Left kidney (tissue), 8 donors: ENCODE measurements at places on chromosomes 4 and X. TPM values are rescaled to one million over a fixed set of nuclear protein-coding genes. Genes with fewer than 3 reads are reported as not detected.

DNA sequence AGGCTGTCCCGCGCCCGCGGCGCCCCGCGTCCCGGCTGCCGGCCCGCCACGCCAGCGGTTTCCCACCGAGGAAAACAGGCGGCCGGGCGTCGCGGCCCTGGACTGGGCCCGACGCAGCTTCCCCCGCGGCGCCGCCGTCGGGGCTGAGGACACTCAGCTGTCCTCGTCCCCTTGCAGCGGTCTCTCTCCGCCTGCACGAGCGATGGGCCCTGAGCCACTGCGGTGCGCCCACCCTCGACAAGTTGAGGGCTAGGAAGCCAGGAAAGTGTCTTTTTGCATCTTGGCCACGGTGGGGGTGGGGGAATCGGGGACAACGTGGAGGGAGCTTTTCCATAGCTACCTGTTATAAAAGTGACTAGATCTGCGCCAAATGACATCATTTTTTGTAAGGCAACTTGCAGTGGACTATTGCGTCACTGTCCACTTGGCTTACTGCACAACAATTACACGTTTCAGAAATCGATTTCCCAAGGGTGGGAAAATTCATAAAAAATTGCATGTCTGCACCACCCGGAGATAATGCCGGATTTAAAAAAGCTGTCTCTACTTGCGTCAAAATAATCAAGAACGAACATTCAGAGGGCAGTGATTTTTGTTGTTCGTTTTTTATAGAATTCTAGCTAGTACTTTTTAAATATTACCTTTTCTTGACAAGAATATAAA is 1.1 kb downstream of the KLHL15 start:
- DNase-seq = peak; percentile 36

The TMPRSS11D gene
- polyA plus RNA-seq = 0.13 TPM

GRCh38 chr4:67714248-67714583 is 13.3 kb upstream of the UBA6 start:
- DNase-seq = no peak

DNA sequence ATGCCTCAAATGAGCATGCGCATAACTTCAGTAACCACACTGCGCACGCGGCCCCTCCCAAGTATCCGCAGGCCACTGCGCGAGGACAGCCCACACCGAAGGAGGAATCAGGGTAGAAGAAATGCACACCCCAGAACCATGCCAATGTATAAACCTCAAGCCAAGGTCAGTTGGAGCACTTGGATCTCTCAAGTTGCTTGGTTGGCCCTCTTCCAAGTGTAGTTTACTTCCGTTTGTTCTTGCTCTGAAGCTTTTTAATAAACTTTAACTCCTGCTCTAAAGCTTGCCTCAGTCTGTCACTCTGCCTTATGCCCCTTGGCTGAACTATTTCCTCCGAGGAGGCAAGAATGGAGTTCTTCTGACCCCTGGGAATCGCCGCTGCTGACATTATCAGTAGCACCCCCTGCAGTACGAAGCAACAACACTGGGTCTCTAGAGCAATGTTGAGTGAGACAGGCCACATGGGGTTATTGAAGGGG is 22.0 kb upstream of the SPINK2 start:
- peak; percentile 46 for DNase-seq

The XAGE5 gene
- polyA plus RNA-seq = not detected

DNA sequence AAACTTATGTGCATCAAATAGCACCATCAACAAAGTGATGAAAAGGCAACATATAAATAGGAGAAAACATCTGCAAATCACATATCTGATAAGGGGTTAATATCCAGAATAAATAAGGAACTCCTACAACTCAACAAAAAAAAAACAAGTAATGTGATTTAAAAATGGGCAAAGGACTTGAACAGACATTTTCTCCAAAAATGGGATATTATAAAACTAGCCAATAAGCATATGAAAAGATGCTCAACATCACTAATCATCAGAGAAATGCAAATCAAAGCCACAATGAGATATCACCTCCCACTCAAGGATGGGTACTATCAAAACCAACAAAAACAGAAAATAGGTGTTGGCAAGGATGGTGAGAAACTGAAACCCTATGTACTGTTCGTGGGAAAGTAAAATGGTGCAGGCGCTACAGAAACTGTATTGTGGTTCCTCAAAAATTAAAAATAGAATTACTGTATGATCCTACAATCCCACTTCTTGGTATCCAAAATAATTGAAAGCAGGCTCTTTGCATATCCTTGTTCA is 2.4 kb downstream of the DNAJB14 start:
- no peak for DNase-seq

- no peak for DNase-seq
Measured at GRCh38 chr4:92961881-92962280, 658.1 kb downstream of the GRID2 start.

- DNase-seq = peak; percentile 6
Measured at GRCh38 chrX:102745513-102745856, 24.9 kb downstream of the GPRASP3 start.

DNA sequence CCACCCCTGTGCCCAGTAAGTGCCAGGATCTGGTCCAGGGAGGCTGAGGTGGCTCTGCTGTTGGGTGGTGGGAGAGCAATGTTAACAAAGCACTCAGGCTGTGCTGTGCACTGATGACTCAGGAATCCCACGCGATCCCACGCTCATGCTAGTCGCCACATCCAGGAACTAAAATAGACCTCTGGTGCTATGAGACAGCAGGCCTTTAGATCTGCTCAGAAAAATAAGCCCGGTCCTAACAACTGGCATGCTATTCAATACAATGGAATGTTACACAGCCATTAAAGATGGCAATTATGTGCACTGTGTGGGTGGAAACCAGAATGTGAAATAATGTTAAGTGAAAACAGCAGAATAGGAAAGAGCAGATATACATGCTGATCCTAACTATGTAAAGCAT is 26.0 kb downstream of the ARL13A start:
- no peak for DNase-seq

DNA sequence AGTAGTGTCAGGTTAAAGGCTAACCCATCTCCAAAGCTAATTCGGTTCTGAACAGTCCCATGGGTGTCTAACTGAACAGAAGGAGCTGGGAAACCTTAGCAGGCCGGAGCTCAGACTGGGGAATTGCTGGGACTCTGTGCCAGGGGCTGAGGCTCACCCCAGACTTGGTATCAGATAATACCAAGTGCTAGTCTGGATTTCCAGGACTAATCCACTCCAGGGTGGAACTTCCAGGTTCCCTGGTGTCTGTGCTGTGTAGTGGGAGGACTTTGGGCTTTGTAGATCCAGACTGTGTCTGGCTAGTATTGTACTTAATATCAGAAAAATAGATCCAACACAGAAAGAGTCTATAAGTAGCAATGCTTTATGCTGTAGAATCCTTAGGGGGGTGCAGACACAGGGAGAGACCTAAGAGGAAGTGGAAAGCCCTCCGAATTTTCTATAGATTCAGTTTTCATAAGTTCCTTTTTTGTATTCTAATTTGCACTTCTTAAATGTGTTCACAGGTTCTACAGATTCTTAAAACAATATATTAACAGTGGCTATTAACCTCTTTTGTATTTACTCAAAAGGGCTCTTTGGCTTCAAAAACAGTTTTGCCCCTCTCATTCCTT is 4.1 kb downstream of the ZNF827 start:
- DNase-seq = no peak

DNA sequence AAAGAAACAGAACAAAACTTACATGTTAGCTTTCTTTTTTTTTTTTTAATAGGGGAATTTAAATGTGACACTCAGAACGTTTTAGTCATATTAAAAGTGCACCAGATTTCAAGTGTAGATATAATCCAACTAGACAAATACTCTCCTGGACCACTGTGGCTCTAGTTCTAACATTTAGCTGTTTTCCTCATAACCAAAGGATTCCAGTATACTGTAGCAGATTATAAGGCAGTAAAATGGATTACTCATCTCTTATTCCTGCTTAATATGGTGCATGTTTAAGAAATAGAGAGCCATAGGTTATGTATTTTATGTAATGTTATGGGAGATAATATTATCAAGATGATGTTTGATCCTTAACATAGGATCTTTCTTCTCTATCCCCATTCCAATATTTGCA is 1339.5 kb upstream of the AGA start:
- no peak for DNase-seq

DNA sequence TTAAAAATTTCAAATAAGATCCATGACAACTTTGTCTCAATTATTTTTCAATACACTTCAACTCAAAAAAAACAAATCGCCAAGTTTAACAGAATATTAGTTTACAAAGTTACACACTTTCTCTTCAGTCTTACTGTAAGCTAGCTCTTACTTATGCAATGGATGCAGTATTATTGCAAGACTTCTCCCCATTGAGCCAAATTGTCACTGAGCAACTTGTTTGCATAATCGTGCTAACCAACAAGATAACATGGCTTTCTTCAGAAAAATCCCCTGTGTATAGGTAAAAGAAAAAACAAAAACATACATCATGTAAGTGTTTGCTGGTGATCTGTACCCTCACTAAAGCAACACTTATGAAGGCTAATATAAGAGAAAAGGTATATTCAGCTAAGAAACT is 18.9 kb downstream of the DNAJB14 start:
- no peak for DNase-seq

DNA sequence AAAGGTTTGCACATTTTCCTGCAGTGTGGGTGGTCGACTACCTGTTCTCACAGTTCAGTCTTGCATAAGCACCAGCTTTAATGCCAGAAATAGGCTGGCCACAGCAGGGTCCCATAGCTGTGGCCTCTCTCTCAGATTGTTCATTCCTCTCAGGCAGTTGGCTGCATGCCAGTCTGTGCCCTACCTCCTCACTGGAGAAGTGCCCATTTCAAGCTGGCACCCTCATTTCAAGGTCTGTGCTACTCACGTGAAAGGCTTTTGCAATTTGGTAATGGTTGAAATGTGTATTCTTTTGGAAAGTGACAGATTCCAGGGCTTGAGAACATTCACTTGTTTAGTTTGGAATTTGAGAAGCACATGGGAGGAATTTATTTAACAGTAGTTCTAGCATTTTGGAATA is 28.9 kb upstream of the MTMR1 start:
- no peak for DNase-seq

- no peak for DNase-seq
Measured at GRCh38 chrX:109840585-109840984, 107.5 kb upstream of the ACSL4 start.

DNA sequence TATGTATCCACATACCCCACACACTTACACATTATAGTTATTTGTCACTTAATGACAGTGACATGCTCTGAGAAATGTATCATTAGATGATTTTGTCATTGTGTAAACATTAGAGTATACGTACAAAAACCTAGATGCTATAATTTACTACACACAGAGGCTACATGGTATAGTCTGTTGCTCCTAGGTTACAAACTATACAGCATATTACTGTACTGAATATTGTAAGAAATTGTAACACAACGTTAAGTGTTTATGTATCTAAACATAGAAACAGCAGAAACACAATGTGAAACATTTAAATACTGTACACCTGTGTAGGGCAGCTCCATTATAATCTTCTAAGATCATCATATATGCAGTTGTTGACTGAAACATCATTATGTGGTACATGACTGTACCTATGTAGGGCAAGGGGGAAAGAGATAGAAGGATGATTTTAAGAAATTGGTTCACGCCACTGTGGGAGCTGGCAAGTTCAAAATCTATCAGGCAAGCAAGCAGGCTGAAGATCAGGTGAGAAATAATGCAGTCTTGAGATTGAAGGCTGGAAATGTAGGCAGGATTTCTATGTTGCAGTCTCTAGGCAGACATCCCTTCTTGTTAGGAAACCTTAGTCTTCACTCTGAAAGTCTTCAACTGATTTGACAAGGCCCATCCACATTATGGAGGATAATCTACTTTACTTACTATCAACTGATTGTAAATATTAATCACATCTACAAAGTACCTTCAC is 78.0 kb upstream of the CPEB2 start:
- DNase-seq = no peak

GRCh38 chr4:102430461-102430910 is 70.7 kb upstream of the NFKB1 start:
- DNase-seq = peak; percentile 17

GRCh38 chrX:104742355-104742754 is 176.4 kb downstream of the IL1RAPL2 start:
- DNase-seq = no peak

The NSUN7 gene
- polyA plus RNA-seq = 20.2 TPM

DNA sequence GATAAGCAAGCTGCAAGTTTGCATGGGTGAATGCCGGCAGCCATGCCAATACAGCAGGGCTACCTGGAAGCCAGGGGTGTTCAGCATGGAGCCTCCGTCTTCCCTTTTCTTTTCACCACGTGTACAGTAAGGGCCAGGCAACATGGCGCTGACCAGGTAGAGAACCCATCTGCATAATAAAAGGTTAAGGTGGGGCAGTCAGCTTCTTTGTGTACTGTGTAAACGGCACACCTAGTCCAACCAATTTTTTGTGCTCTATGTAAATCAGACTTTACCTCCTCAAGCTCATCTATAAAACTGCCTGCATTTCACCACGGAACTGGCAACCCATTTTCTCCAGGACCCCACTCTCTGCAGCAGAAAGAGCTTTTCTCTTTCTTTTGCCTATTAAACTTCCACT is 286.8 kb upstream of the VCX3A start:
- DNase-seq = no peak

DNA sequence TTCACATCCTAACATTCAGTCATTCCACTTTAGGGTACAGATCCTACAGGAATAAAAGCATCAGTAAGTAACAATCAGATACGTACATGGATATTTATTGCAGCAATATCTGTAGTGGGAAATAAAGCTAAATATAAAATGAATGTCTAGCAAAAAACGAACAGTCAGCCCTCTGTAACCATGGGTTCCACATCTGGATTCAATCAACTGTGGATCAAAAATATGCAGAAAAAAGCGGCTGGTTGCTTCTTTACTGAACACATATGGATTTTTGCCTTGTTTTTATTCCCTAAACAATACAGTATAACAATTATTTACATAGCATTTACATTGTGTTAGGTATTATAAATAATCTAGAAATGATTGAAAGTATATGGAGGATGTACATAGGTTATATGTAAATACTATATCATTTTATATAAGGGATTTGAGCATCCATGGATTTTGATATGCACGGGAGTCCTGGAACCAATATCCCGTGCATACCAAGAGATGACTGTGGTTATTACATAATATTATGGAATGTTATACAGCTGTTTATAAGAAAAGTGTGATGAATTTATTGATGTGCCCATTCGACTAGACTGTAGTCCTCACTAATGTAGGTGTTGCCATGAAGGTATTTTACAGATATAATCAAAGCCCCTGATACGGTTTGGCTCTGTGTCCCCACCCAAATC is 132.8 kb downstream of the ARHGEF9 start:
- DNase-seq = no peak

DNA sequence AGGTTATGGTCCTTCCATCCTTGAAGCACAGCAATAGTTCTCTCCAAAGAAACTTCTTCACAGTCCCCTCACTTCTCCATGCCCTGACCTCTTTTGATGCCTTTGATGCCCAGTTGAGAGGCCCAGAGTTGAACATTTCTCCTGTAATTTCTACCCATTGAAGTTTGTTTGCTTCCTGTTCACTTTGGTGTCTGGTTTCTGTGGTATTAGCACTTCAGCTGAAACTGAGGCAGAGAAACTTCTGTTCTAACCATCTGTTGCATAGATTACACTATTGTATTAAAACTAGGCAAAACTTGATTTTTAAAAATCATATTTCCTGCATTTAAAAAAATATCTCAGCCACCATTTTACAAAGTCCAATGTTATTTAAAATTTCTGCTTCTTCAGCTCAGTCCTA is 89.8 kb upstream of the ADGRG2 start:
- no peak for DNase-seq

The TMPRSS11E gene
- polyA plus RNA-seq = not detected

- DNase-seq = no peak
Measured at GRCh38 chr4:109321232-109321631, 18.8 kb upstream of the COL25A1 start.
